Activated naive CD8-positive, alpha-beta T cell treated with anti-CD3 and anti-CD28 coated beads, Interleukin-2, amount 10 ng/mL, durations not matched to agents 7 days and 5 days (primary cell): ENCODE measurements at places on chromosomes 12 and 14. TPM values are rescaled to one million over a fixed set of nuclear protein-coding genes. Genes with fewer than 3 reads are reported as not detected.

CLEC7A gene
- 0.48 TPM for total RNA-seq

RNASE4 gene
- 0.62 TPM for total RNA-seq

PRH1 gene
- total RNA-seq: 22.4 TPM

RFLNA gene
- total RNA-seq: not detected

SSTR1 gene
- not detected for total RNA-seq

PPP1R1A gene
- not detected for total RNA-seq

TPH2 gene
- total RNA-seq: not detected

PTGES3 gene
- total RNA-seq: 217 TPM

GRCh38 chr12:51864833-51865670 is 16.5 kb upstream of the FIGNL2 start:
- no peak overlapping the region for H3K27ac ChIP-seq
- peaks cover 79% of the 10 kb centered on the region for H3K27me3 ChIP-seq
- DNase-seq: no peak
- H3K4me3 ChIP-seq: no peak overlapping the region

GRCh38 chr12:131114271-131114670 is 160.6 kb downstream of the ADGRD1 start:
- H3K4me1 ChIP-seq: no peaks in the 10 kb centered on the region
- H3K36me3 ChIP-seq: no peaks in the 10 kb centered on the region
- peaks cover 7% of the 10 kb centered on the region for H3K27me3 ChIP-seq
- H3K4me3 ChIP-seq: no peak overlapping the region

GRCh38 chr14:69483765-69484443 is 624 bp upstream of the PLEKHD1 start:
- no peak for DNase-seq
- H3K27ac ChIP-seq: no peak overlapping the region
- H3K27me3 ChIP-seq: peaks cover 55% of the 10 kb centered on the region
- peak overlapping the region; percentile 42 for H3K4me3 ChIP-seq

DNA sequence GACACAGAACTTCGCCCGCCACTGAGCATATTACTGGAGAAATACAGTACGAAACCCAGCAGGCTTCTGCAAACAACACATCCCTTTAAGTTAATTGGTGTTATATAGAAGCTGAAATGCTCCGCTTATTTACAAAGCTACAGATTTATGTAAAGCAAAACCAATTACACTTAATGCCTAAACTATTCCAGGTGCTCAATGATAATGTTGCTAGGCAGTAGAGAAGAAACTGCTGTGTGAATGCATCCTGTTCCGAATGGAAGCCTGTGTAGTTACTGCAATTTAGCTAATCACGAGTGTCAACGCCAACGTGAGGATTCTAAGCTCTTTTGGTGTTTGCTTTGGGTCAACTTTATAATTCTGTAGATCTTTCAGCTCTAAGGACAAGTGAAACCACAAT is 89.8 kb downstream of the SLC15A5 start:
- H3K27ac ChIP-seq: no peak overlapping the region
- DNase-seq: no peak
- H3K27me3 ChIP-seq: no peaks in the 10 kb centered on the region
- no peaks in the 10 kb centered on the region for H3K4me1 ChIP-seq

DNA sequence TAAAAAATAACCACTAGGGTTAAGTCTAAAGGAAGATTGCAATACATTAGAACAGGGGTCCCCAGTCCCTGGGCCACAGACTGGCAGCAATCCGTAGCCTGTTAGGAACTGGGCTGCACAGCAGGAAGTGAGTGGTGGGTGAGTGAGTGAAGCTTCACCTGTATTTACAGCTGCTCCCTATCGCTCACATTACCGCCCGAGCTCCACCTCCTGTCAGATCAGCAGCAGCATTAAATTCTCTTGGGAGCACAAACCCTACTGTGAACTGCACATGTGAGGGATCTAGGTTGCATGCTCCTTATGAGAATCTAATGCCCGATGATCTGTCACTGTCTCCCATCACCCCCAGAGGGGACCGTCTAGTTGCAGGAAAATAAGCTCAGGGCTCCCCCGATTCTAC is 15.5 kb downstream of the ADGRD1 start:
- no peak for DNase-seq
- no peak overlapping the region for H3K27ac ChIP-seq
- no peak overlapping the region for H3K4me3 ChIP-seq
- no peaks in the 10 kb centered on the region for H3K36me3 ChIP-seq
- H3K4me1 ChIP-seq: no peaks in the 10 kb centered on the region
- peaks cover 10% of the 10 kb centered on the region for H3K27me3 ChIP-seq

GRCh38 chr14:64912261-64912660 is 2.0 kb upstream of the CHURC1 start:
- H3K4me1 ChIP-seq: peaks cover 26% of the 10 kb centered on the region
- no peak for DNase-seq
- H3K4me3 ChIP-seq: no peak overlapping the region
- peaks cover 18% of the 10 kb centered on the region for H3K27me3 ChIP-seq
- H3K36me3 ChIP-seq: peaks cover 11% of the 10 kb centered on the region

DNA sequence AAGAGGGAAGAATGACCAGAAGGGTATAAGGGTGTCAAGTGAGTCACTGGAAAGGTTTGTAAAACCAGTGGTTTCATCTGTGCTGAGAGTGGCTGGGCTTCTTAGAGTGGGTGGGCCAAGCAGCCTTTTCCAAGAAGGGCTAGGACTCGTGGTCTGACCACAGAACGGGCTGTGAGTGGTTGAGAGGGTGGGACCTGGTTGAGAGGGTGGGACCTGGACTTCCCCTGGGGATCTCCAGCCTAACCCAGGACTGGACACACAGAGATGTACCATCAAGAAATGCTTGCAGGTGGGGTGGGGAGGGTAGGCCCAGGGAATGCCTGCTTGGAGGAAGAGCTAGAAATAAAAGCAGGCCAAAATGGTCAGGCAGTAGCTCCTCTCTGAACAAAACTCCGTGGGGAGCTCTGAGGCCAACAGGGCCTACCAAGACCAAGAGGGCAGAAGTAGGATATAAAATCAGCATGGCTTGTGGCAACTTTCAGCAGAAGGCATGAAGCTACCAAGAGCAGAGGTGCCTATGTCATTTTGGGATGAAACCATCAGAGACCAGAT is 140.5 kb downstream of the FOXN3 start:
- peak; percentile 58 for DNase-seq
- peak overlapping the region; percentile 71 for H3K27ac ChIP-seq
- peak overlapping the region; percentile 33 for H3K4me3 ChIP-seq
- peaks cover 33% of the 10 kb centered on the region for H3K36me3 ChIP-seq

- H3K4me1 ChIP-seq: peaks cover 3% of the 10 kb centered on the region
- H3K27me3 ChIP-seq: peaks cover 21% of the 10 kb centered on the region
Observed at GRCh38 chr12:1907652-1908611, 10.5 kb downstream of the CACNA2D4 start.

DNA sequence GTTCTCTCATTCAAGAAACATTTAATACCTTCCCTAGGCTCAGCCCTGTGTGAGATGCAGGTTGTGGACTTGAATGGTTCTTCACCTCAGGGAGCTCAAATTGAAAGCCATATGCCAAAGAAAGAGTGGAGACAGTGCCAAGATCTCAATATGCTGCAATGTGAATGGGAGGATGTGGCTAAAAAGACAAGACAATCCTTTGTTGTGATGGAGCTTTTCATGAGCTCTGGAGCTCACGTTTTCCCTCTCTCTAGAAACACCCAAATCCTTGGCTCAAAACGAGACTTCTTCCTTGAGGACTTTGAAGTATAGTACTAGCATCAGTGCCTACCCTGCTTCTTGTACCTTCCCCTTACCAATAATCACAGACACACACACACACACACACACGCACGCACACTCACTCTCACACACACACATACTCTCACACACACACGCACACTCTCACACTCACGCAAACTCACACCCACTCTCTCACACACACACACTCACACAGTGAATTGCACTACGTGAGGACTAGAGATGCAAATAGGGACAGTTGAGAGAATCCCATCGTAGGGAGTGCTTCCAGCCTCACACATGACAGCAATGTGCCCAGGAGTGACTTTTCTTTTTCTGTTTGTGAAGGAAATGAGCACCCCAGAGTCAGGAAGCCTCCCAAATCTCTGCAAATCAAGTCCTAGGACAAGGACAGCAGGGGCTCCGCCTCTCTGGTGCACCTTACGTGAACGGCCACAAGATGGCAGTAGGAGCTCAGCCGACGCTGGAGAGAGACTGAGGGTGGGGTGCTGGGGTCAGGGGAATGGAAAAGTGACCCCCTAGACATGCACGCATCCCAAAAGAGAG is 231.4 kb downstream of the PCNX1 start:
- no peak overlapping the region for H3K4me3 ChIP-seq
- DNase-seq: peak; percentile 67
- H3K27me3 ChIP-seq: peaks cover 3% of the 10 kb centered on the region
- H3K27ac ChIP-seq: no peak overlapping the region

GRCh38 chr12:98126637-98127335 is 388.6 kb upstream of the TMPO start:
- DNase-seq: no peak
- H3K4me1 ChIP-seq: no peaks in the 10 kb centered on the region
- H3K27me3 ChIP-seq: no peaks in the 10 kb centered on the region
- H3K27ac ChIP-seq: no peak overlapping the region
- H3K36me3 ChIP-seq: no peaks in the 10 kb centered on the region

DNA sequence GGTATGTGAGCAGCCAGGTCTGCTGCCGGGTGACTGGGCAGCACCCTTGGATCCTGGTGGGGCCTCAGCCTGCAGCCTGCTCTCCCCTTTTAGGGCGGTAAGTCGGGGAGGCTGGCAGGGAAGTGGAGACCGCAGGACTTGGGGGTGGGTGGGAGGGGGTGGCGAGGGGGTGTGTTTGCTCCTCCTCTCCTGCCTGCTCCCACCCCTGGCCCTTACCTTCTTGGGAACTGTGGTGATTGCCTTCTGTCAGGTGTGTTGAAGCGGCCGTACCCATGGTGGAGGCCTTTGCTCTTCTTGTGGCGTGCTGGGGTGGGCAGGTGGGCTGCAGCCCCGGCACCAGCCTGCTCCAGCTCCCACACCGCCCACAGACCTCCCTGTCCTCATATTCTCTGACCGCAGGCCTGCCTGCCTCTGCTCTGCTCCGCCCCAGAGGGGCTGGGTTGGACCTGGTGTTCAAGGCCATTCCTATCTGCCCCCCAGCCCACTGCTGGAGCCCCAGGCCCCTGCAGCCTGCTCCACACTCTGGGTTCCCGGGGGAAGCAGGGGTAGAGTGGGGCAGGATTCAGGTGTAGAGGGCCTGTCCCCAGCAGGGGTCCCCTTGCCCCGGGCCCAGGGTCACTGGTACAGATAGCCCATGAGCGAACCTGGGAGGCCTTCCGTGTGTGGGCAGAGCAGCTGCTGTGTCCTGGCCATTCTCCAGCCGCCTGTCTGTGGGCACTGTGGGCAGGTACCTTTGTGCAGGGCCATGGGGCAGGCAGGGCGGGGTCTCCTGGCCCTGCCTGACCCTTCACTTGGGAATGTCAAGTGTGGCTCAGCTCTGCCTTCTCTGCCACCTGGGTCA is 5.2 kb downstream of the TEDC1 start:
- peaks cover 5% of the 10 kb centered on the region for H3K4me1 ChIP-seq
- no peak overlapping the region for H3K4me3 ChIP-seq
- H3K36me3 ChIP-seq: no peaks in the 10 kb centered on the region
- no peak overlapping the region for H3K27ac ChIP-seq
- peak; percentile 17 for DNase-seq
- H3K27me3 ChIP-seq: no peaks in the 10 kb centered on the region

- H3K4me1 ChIP-seq: no peaks in the 10 kb centered on the region
- no peak overlapping the region for H3K4me3 ChIP-seq
- no peaks in the 10 kb centered on the region for H3K36me3 ChIP-seq
- DNase-seq: no peak
- H3K27ac ChIP-seq: no peak overlapping the region
Observed at GRCh38 chr12:41706376-41706775, 438.3 kb downstream of the GXYLT1 start.

DNA sequence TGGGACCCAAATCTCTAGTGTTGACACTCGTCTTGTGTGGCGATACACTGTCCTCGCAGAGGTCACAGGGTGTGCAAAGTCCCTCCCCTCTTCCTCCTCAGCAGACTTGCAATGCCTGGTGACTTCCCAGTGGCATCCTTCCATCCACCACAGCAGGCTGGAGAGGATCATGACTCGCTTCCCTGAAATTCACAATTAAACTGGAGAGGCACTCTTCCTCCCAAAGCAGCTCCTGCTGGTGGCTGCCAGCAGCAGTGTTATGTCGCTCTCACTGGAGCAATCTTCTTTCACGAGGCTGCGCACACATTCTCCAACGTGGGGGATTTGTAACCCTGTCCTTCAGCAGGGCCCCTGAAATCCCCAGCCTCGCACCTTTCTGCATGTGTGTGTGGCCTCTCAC is 145.2 kb upstream of the TMCC3 start:
- no peaks in the 10 kb centered on the region for H3K36me3 ChIP-seq
- peaks cover 5% of the 10 kb centered on the region for H3K27me3 ChIP-seq
- no peak overlapping the region for H3K4me3 ChIP-seq
- H3K27ac ChIP-seq: no peak overlapping the region
- no peak for DNase-seq

DNA sequence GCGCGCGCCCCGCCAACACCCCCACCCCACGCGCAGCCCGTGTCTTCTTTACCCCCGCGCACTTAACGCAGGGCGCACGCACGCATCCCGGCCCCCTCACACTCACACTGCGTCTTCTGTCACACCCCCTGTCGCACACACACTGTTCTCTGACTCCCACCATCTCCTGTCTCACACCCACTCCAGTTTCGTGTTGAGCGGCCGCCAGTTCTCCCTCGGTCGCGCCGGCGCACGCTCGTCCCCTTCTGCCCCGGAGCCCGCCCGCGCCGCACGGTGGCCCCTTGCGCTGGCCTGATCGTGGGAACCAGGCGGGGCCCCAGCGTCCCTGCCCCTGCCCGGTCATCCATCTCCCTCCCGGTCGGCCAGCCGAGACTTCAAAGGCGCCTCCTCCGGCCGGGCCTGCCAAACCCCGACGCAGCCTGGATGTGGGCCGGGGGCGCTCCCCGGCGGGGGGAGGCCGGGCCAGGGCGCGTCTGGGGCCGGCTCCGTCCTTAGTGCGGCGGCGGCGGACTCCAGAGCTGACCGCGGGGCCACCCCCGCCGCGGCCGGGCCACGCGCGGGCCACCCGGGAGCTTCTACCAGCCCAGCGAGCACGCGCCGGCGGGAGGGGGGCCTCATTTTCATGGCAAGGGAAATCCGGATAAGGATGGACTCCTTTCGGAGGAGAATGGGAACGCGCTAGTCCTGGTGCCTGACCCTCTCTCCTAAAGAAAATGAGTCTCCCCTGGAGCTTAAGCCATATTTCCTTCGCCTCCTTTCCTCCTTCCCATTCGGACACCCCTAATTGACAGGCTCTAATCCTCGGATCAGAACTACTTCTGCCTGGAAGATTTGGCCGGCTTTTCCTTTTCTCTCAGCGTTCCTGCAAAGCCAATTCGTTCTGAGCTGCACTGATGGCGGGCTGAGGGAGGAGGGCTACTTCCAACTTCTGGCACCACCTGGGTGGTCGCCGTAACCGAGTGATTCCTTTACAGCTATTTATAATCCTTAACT is 82.0 kb upstream of the HMGA2 start:
- peaks cover 7% of the 10 kb centered on the region for H3K4me1 ChIP-seq
- H3K36me3 ChIP-seq: no peaks in the 10 kb centered on the region
- H3K27ac ChIP-seq: peak overlapping the region; percentile 30
- peaks cover 22% of the 10 kb centered on the region for H3K27me3 ChIP-seq

DNA sequence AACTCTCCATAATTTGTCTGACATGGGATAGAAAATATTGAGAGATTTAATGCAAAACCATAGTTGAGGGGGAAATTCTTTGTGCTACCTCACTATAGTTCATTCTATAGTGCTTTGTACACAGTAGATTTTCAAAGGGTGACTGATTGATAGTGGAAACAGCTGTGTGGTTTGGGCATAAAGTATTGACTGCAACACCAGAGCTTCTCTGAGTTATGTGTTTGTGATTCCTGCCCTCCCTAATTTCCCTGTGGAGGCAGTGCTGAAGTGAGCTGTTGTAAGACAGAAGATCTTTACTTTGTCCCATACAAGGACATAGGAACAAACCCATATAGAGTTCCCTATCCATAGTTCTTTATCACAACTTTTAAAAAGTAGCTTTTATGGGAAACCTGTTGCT is 47.1 kb downstream of the PTPRQ start:
- H3K27ac ChIP-seq: no peak overlapping the region
- H3K4me1 ChIP-seq: no peaks in the 10 kb centered on the region
- DNase-seq: no peak
- H3K36me3 ChIP-seq: no peaks in the 10 kb centered on the region
